IMR-90 (cell line): ENCODE measurements at places on chromosomes 4 and X. TPM values are rescaled to one million over a fixed set of nuclear protein-coding genes. Genes with fewer than 3 reads are reported as not detected.

The PABPC4L gene
- 0.22 and 0.26 TPM in 2 replicates for polyA plus RNA-seq

The MAGEB17 gene
- 0.34 and 0.62 TPM in 2 replicates for polyA plus RNA-seq

DNA sequence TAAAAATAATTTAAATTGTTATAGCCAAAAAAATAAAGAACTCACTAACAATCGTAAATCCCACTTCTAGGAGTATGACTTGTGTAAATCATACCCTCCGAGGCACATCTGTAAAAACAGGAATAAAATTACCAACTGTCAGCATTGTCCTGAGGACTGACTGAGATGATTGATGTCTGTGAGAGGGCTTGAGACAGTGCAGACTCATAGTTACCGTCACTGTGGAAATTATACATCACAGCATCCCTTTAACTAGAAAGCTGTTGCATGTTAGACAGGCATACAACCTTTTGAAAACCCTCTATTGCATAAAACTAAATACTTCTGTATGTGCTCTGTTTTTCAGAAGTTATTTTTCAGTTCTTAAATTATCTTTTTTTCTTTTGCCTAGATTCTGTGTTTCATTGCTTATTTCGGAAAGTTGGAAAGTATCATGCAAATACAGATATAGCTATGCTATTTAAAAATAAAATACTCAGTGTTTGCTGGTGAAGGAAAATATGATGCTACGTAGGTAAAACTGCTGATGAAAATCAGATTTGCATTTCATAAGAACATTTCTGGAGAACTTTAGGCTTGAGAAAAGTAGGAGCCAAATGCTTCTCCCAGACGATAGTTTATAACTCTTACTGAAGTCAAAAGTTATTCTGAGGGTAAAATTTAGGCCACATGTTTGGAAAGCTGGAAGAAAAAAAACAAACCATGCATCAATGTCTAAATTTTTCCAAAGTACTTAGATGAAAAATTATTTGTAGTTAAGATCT, 13.6 kb upstream of the RBPJ start:
- no peaks in the 10 kb centered on the region for H3K4me1 ChIP-seq
- no peak for DNase-seq
- no peak overlapping the region for H3K4me3 ChIP-seq
- H3K36me3 ChIP-seq: no peaks in the 10 kb centered on the region
- no peak overlapping the region for H3K27ac ChIP-seq
- H3K27me3 ChIP-seq: no peaks in the 10 kb centered on the region

DNA sequence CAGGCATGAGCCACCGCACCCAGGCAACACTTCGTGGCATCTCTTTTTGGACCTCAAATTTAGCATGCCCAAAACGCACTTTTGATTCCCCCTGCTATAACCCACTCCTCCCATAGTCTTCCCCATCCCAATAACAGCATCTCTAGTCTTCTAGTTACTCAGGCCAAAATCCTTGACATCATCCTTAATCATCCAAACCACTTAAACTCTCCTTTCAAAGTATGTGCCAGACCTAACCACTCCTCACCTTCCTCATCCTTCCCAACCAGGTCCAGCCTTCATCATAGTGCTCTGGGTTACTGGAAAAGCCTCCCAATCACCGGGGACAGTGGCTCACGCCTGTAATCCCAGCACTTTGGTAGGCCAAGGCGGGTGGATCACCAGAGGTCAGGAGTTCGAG, 41.9 kb downstream of the AFAP1 start:
- H3K4me1 ChIP-seq: peaks cover 30% of the 10 kb centered on the region
- DNase-seq: peak; percentile 62
- H3K27me3 ChIP-seq: no peaks in the 10 kb centered on the region
- H3K36me3 ChIP-seq: peaks cover 10% of the 10 kb centered on the region
- H3K4me3 ChIP-seq: no peak overlapping the region

GRCh38 chr4:96767815-96768480, 928.1 kb downstream of the PDHA2 start:
- no peak overlapping the region for H3K4me3 ChIP-seq
- H3K36me3 ChIP-seq: no peaks in the 10 kb centered on the region
- no peak overlapping the region for H3K27ac ChIP-seq
- H3K4me1 ChIP-seq: no peaks in the 10 kb centered on the region

DNA sequence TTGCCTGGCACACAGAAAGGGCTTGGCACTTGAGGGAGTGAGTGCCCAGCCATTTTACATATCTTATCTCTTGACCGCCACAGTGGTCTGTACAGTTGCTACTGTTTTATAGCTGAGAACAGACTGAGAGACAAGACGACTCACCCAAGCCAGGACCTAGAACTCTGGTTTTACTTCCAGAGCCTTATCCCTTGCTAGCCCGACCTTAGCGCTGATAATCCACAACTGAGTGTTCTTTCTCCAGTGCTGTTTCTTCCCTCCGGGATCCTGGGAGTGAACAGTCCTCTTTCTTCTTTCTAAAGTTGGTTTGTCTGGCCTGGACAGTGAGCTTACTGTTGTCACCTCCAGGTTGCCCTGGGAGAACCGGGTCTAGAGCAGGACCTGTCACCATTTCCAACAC, 52.5 kb upstream of the TADA2B start:
- no peak overlapping the region for H3K4me3 ChIP-seq
- H3K27me3 ChIP-seq: no peaks in the 10 kb centered on the region
- H3K36me3 ChIP-seq: peaks cover 6% of the 10 kb centered on the region; the same call in 1 of the 2 replicates
- H3K4me1 ChIP-seq: peaks cover 17% of the 10 kb centered on the region
